ENCODE measurements at places on chromosomes 2 and 18. TPM values are rescaled to one million over a fixed set of nuclear protein-coding genes. Genes with fewer than 3 reads are reported as not detected.
A peak's percentile ranks its signal among the peaks of the same experiment; 100 is the strongest.

GRCh38 chr2:226515344-226516055, 284.1 kb downstream of the IRS1 start:
- no peak for DNase-seq

Gene VWC2L
- 0.07 TPM for polyA plus RNA-seq

- no peak for DNase-seq
These were observed 9.2 kb upstream of the IL1A start for GRCh38 chr2:112793449-112793978.

GRCh38 chr18:55136864-55137263, 177.6 kb upstream of the CCDC68 start:
- DNase-seq, result no peak

DNA sequence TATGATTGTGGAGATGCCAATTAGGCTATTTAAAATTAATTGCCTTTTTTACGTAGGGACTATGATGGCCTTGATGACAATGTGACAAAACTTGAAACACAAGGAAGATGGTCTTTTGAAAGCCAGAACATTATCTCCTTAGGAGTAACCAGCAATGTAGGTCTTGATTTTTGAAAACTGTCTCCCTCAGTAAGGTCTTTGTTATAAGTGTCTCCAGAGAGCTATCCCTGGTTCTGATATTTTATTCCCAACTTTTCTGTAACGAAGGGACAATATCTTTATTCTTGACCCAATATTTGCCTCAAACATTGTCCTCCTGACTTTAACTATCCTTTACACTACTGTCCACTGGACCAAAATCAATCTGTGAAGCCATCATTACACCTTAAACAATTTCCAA, 493.2 kb downstream of the CCDC85A start:
- no peak for DNase-seq

DNA sequence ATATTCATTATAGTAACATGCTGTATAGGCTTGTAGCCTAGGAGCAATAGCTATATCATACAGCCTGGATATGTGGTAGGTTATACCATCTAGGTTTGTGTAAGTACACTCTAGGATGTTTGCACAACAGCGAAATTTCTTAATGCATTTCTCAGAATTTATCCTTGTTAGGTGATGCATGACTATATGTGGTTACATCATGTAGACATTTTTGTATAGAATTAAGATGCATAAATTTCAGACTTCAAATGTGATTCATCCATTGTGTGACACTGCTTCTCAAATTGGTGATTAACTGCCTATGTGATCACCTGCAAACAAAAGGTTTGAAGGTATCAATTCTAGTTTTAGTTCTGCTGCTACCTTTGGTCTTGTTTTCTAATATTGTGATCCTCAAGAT, 1787.0 kb upstream of the PIK3C3 start:
- no peak for DNase-seq

Gene AQP12A
- polyA plus RNA-seq, result not detected

DNA sequence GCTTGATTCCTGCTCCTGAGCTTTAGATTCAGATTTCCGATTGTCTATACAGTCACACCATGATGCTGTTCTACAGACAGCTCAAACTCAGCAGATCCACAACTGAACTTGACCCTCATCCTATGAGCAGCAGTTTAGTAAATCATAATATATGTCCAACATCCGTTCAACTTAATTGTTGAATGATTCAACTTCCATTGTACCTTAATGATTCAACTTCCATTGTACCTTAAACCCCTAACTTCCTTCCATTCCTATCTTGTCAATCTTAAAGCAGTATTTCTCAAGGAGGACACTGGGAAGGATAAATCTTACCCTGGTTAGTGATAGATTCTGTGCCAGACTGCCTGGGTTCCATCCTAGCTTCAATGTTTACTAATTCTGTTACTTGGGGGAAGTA, 60.1 kb downstream of the PIGN start:
- no peak for DNase-seq

DNA sequence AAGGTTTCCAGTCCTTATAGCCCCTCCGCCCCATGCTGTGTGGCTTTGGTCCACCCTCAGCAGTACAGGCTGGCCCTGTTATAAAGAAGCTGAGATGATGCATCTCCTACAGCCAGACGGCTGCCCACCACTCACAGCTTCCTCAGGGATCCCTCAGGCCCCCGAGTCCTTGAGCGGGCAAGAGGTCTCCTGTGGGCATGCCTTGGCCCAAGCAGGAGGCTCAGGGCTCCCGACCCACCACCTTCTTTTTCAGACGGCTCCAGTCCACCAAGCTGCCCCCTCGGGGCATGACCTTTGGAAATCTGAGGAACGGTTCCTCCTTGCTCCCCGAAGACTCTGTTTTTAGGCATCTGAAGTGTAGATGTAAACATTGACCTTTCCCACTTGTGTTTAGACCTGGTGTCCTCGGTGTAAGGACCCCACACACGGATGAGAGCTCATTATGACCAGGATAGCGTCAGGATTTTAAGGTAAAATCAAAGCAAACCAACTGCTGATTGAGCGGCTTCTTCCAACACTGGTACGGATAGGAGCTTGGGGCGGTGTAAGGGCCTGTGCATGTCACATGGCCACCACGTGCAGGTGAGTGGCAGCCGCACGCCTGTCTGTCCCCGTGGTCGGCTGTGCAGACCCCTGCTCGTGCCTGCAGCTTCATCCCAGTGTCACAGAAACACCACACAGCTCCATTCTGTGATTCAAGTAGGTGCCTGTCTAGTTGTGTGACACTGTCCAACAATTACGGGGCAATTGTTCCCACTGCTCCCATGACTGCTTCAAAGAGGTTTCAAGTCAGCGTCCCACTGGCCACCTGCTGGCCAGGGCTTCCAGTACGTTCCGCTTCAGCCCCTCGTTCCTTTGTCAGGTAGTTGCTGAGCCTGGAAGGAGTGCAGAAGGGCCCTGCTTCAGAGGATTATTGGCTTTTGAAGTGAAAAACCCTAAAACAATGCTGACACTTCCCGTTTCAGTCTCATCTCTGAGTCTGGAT, 74.7 kb downstream of the NDUFA10 start:
- no peak for DNase-seq

Gene SCN2A
- 3.5 TPM for polyA plus RNA-seq

DNA sequence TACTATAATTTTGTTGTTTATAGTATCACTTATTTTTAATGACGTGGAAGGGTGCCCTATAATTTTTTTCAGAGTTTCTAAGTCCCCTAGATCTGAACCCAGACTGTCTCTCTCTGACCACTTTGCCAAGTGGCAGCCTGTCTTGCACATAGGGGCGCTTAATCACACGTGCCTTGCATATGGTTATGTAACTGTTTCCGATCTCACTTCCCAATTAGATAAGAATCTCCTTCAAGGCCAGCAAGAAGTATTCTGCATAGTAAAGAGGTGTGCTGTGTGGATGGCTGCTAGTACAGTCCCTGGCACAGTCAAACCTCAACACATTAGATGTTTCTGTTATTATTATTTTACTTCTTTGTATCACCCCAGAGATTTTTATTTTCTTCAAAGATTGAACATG, 197.8 kb upstream of the SIX2 start:
- DNase-seq, result no peak

Gene ZNF397
- 52.9 TPM for polyA plus RNA-seq

Gene ASXL2
- 25.2 TPM for polyA plus RNA-seq

GRCh38 chr18:75010689-75011088, 198.2 kb downstream of the PTGR3 start:
- DNase-seq, result no peak

GRCh38 chr2:113376913-113377445, 60.5 kb upstream of the ZNG1B start:
- DNase-seq, result no peak

Gene CRYGD
- polyA plus RNA-seq, result not detected

Gene TNS1
- polyA plus RNA-seq, result 55.2 TPM

Gene ZNF892
- 3.9 TPM for polyA plus RNA-seq

DNA sequence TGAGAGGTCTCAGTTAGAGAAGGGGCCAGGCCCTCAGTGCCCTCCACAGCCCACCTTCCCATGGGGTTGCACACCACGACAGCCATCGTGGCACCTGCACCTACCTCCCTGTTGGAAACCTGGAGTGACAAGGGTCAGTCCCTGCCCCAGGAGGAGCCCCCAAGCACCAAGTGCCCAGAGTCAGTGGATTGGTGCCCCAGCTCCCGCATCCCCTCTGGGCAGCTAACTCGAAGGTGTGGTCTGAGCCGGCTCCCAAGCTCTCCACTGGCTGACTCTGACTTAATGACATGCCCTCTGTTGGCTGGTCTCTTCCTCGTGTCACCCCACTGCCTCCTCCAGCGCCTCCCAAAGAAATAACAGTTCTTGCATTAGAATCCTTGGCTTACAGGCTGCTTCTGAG, 116.4 kb downstream of the NDUFA10 start:
- DNase-seq, result no peak

DNA sequence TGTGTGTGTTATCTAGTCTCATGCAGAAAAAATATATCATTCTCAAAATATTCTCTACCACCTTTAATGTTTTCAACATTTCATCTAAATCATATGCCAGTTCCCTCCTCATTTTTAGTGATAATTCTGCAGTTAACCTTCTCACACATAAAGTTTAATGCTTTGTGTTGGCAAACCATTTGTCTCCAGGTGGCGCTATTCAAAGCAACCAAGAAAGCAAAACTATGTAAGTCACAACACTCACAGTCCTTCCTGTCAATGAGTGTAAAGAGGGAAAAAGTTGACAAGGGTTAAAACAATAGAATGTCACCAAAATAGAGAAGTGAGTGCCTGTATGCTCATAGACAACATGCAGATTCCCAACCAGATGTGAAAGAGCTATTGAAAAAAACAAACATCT, 961.6 kb upstream of the LRRTM1 start:
- no peak for DNase-seq

Gene AQP12B
- polyA plus RNA-seq, result 1.4 TPM

GRCh38 chr2:219736209-219736608, 108.8 kb downstream of the SLC4A3 start:
- peak; percentile 69 for DNase-seq

GRCh38 chr2:52383541-52383940, 1351.6 kb upstream of the NRXN1 start:
- DNase-seq, result no peak

Gene REG3A
- not detected for polyA plus RNA-seq

Gene ACADL
- polyA plus RNA-seq, result 19.4 TPM

DNA sequence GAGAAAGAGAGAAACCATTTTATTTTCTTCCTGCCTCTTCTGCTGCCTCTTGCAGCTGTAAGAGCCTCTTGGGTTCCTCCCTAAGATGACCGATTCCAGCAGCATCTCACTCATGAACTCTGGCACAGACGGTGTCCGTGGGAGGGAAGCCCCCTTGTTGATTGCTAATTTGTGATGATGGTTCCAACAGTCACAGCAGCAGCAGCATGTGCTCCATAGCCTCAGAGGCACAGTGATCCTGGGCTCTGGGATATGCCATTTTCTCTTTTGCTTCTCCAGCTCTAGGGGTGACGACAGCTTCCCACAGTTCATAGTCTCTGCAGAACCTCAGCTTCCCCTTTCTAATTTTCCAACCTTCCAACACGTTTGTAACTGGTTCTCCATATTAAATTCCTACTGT, 324.2 kb upstream of the HS6ST1 start:
- DNase-seq, result no peak

DNA sequence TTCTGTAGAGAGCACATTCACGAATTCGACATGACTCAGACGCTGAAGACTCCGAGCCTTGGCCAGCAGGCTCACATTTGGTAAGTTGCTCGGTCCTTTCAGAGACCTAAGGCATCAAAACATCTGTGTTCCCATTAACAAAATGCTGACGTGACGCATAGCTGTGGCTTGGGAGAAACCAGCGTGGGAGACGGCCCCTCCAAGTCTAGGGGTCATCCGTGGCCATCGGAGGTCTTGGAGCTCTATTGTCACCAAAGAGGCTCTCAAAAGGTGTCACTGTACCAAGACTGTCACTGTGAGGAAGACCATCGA, 14.9 kb downstream of the FBLN7 start:
- DNase-seq, result no peak

- DNase-seq, result no peak
These were observed 94.9 kb upstream of the PXDN start for GRCh38 chr2:1839066-1839756.

Gene COL3A1
- polyA plus RNA-seq, result 1,115 TPM

- DNase-seq, result peak; percentile 55
These were observed 861 bp downstream of the SLC39A10 start for GRCh38 chr2:195657634-195658540.

Gene TEKT4
- 0.32 TPM for polyA plus RNA-seq

DNA sequence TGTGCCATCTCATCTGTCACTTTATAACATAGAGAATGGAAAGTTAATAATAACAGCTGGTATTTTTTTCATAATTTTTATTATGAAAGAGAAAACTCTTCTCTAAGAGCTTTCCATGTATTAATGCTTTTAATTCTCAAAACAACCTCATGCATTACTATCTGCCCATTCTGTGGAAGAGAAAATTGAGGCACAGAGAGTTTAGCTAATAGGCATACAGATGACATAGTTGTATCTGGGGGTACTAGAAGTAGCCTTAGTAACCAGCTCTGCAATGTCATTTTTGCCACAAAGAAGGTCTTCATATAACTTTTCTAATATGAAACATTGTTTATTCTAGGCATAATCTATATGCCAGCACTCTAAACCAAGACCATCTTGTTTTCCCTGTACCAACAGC, 36.3 kb upstream of the COBLL1 start:
- DNase-seq, result no peak

Gene SERPINB3
- polyA plus RNA-seq, result 0.17 TPM

DNA sequence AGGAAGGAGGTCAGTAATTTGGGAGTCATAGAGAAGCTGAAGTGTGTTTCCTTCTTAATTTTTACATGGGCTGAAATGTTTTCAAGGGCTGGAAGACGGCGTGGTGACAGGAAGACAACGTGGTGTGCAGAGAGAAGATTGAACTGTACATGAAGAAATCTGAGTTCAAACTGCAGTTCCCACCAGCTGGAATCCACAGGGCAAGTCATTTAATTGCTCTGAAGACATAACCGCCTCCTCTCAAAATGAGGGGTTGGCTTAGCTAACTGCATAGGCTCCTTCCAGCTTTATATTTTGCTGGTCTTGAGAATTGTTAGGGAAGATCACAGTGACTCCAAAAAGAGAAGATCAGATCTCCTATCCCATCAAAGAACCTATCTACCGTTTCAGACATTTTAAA, 103.9 kb downstream of the SLC8A1 start:
- DNase-seq, result no peak

DNA sequence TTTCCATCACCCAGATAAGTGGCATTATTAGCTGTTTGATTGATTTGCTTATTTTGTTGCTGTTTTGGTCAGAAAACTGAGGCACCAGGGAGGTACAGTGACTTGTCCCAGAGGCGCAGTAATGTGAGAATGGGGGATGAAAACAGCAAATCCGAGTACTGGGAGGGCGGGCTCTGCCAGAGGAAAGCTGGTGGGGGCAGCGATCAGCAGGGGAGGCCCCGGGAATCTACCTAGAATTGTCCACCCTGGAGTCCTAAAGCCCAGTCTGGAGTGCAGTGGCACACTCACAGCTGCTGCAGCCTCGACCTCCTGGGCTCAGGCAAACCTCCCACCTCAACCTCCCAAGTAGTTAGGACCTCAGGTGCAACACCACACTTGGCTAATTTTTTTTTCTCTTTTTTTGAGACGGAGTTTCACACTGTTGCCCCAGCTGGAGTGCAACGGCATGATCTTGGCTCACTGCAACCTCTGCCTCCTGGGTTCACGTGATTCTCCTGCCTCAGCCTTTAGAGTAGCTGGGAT, 17.0 kb upstream of the PTMA start:
- no peak for DNase-seq

GRCh38 chr2:27275211-27276150, at the start of gene DNAJC5G:
Gene DNAJC5G, plus strand, starts transcription at chr2:27275433. Its CDS starts 1,296 bp downstream, at chr2:27276729.
- DNase-seq, result no peak

- DNase-seq, result no peak
These were observed 19.5 kb downstream of the LCT start for GRCh38 chr2:135817466-135817865.

Gene ABCB6
- 36.8 TPM for polyA plus RNA-seq

Measured in right renal cortex interstitium (tissue), 3 donors.